ENCODE measurements at places on chromosomes 7 and 10. TPM values are rescaled to one million over a fixed set of nuclear protein-coding genes. Genes with fewer than 3 reads are reported as not detected.

The ELN gene
- total RNA-seq: 494 TPM

The LIPF gene
- total RNA-seq: not detected

The RARRES2 gene
- 66.2 TPM for total RNA-seq

The DTX2 gene
- total RNA-seq: 11.1 TPM

The ANKRD1 gene
- 5.3 TPM for total RNA-seq

The PNLIPRP2 gene
- not detected for total RNA-seq

The MYOZ1 gene
- 18.0 TPM for total RNA-seq

The RELN gene
- total RNA-seq: 144 TPM

The VSTM4 gene
- 30.1 TPM for total RNA-seq

The CREB5 gene
- total RNA-seq: 40.2 TPM

The FZD1 gene
- total RNA-seq: 24.0 TPM

The PNLIPRP1 gene
- total RNA-seq: not detected

The GLUD1 gene
- total RNA-seq: 140 TPM

The APBB1IP gene
- 2.9 TPM for total RNA-seq

The MBL2 gene
- total RNA-seq: not detected

The TCAF1 gene
- 182 TPM for total RNA-seq

The PILRA gene
- 1.8 TPM for total RNA-seq

The RTKN2 gene
- 13.4 TPM for total RNA-seq

The CTAGE4 gene
- total RNA-seq: 2.7 TPM

The ACHE gene
- total RNA-seq: 25.7 TPM

The TMEM229A gene
- 1.9 TPM for total RNA-seq

The CPN1 gene
- not detected for total RNA-seq

The SLC26A3 gene
- not detected for total RNA-seq

The OGA gene
- 360 TPM for total RNA-seq

The LRRC17 gene
- total RNA-seq: 46.9 TPM

The SAMD9L gene
- 13.8 TPM for total RNA-seq

The TACC2 gene
- 44.5 TPM for total RNA-seq

The TFEC gene
- 4.5 TPM for total RNA-seq

The MMP21 gene
- 1.2 TPM for total RNA-seq

The PITX3 gene
- 2.1 TPM for total RNA-seq

The RBP3 gene
- total RNA-seq: 348 TPM

The ERVW-1 gene
- not detected for total RNA-seq

The BRI3 gene
- 15.2 TPM for total RNA-seq

The CROT gene
- total RNA-seq: 40.0 TPM

The PRRT4 gene
- 6.8 TPM for total RNA-seq

The SRRM3 gene
- 20.2 TPM for total RNA-seq

The GJD4 gene
- total RNA-seq: not detected

The KCNMA1 gene
- total RNA-seq: 114 TPM

The NFE2L3 gene
- total RNA-seq: 3.7 TPM

The HTR7 gene
- total RNA-seq: 1.2 TPM

The PAX4 gene
- not detected for total RNA-seq

The TLL2 gene
- total RNA-seq: 1.5 TPM

The MKI67 gene
- 16.4 TPM for total RNA-seq

Measured in camera-type eye (tissue), 1 donor.